ENCODE measurements at places on chromosomes 4 and X.

DNA sequence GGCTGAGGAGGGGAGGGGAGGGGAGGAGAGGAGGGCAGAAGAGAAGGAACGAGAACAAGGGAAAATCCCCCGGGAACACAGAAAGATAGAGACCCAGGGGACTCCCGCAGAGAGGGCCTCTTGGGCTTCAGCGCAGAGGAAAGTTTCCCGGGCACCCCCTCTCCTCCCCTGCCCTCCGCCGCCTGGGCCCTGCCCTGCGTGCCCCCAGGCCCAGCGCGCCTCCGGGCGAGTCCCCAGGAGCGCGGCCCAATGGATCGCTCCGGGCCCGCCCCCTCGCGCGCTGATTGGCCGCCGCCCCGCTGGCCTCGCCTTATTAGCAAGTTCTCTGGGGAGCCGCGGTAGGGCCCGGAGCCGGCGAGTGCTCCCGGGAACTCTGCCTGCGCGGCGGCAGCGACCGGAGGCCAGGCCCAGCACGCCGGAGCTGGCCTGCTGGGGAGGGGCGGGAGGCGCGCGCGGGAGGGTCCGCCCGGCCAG lies at the start of gene MSX1:
MSX1 (plus strand) TSS at position 341 of the 474 bp plus-strand sequence. CDS start 235 bp downstream, outside the sequence.
- no peak for DNase-seq

DNA sequence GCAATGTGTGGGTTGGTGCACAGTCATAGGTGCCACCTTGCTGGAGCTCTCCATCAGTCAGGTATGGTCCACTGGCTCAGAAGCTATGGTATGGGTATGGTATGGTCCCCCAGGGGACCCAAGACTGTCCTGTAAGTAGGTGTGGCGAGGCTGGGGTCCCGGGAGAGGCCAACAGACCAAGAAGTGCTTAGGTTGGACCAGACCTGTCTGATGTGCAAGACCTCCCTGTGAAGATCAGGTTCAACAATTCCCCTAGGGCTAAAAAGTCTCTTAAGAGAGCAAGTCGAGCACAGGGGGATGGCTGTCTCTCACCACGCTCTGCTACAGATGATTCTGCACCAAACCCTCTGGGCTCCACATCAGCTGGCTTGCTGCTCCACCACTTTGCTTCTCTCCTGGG lies 1145.0 kb downstream of the RPA4 start:
- no peak for DNase-seq

DNA sequence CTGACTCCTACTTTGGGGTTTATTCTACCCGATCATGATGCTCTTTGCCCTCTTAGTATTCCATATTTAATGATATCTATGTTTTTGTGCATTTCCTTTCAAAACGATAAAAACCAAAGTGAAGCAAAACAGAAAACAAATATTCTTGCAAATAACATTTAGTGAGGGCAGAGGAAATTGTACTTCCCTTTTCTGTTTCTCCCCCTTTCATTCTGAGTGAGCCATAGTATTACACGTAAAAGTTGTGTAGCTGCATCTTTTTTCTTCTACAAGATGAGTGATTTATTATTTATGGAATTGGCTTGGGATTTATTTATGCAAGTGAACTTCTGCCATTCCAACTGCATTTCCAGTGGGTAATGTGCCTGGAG lies 109.9 kb downstream of the AFF2 start:
- no peak for DNase-seq

DNA sequence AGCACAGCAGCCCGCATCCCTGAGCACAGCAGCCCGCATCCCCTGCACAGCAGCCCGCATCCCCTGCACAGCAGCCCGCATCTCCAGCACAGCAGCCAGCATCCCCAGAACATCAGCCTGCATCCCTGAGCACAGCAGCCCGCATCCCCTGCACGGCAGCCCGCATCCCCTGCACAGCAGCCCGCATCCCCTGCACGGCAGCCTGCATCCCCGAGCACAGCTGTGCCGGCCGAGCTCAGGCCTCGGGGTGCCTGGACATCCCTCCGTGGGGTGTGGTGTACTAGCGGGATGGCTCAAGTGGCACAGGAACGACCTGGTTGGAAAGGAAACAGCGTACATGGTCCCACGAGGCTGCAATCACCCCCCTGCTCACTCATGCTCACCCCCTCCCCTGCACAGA lies 26.8 kb downstream of the ABLIM2 start:
- no peak for DNase-seq

DNA sequence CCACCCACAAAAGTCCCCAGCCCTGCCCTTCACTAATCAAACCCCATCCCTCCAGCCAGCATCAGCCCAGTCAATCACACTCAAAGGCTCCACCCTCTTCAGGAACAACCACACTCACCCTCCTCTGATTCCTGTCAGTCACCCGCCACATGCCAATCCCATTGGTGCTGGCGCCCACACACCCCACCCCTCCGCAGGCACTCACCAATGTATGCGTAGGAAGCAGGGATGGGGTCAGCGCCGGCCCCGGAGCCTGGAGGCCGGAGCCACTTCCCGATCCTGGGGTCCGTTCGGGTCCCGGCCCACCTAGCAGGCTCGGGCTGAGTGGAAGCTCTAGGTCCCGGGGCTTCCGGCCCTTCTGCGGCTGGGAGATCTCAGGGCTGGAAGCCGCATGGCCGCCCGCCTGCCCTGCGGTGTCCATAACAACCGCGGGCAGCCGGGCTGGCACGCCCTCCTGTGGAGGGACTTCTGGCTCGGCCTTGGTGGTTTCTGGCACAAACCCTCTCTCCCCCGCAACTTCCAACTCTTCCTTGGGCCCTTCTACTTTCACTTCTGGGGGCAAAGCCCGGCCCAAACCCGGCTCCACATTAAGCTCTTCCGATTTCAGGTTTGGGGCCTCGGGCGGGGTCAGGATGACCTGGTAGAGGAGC lies 7.9 kb upstream of the CFP start:
- no peak for DNase-seq

DNA sequence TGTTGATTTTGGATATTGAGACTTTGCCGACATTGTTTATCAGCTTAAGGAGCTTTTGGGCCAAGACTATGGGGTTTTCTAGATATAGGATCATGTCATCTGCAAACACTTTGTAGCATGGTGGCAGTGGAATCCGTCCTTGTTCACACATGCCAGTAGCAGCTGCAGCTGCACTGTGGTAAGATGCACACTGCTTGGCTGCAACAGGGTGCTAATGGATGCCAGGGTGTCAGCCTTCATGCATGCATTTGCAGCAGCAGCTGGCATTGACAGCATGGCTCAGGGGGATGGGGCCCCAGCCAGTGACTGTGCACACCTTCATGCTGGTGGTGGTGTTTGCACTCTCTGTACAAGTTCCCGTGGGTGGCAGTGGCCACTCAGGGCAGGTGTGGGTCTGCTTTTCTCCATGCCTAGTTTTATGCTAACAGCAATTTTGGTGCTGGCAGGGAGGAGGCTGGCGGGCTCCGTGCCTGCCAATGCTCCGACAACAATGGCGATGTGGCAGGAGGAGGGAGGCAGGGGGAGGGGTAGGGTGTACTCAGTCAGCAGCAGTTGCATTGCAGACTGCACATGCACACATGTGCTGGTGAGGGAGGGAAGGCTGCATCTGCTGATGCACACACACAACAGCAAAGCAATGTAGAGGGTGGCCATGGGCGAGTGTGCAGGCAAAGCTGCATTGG lies 37.5 kb downstream of the BEX3 start:
- no peak for DNase-seq

DNA sequence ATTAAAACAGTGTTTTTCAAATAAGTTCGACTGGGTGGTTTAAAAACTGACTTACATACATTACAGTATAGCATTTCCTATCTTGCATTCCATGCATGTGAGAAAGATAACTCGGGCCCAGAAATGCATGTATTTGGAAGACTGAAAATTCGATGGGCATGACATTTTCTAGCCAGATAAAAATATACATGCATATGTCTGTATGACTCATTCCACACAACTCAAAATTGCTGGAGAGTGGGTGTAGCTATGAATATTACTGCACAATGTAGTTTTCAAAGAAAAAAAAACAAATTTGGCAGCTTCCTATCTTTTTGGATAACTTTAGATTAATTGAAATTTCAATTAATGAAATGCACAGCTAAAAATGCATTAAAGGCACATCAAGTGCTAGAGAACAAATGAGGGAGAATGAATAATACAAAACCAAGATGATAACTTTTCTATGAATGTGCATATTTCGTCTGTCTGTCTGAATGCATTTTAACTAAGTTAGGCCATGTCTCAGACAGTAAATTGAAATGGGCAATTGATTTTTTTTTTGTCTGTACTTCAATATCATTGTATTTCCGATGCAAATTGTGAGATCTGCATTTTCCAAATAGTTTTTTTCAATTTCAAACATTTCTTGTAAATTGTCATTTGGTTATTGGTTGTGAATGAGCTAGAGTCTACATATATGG lies 54.5 kb upstream of the GABRA2 start:
- DNase-seq: no peak

DNA sequence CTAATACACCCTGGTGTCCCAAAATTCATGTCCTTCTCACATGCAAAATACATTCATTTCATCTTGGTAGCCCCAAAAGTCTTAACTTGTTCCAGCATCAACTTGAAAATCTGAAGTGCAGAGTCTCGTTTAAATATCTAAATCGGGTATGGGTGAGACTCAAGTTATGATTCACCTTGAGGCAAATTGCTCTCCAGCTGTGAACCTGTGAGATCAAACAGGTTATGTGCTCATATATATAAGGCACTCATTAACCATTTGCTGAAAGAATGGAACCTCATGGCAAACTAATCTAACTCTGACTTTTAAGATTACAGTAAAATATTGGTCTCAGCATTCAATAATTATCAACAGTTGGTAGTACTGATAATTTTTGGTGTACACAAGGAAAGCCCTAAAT lies 55.5 kb downstream of the PDLIM5 start:
- DNase-seq: no peak

- no peak for DNase-seq
Observed at GRCh38 chr4:132502096-132502552, 647.0 kb upstream of the PCDH10 start.

- no peak for DNase-seq
Observed at GRCh38 chr4:6746721-6747293, 30.8 kb downstream of the BLOC1S4 start.

DNA sequence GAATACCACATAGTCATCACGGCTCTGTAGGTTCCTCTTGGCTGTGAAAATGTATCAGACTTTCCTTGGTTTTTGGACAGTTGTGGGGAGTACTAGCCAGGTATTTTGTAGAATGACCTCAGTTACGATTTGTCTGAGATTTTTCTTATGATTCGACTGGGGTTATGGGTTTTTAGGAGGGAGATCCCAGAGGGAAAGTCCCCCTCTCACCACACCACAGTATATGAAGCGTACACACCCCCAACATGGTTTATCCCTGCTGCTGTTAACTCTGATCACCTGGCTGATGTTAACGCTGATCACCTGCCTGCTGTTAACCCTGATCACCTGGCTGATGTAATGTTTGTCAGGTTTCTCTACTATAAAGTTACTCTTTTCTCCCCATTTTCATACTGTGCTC lies 72.6 kb downstream of the ANAPC4 start:
- no peak for DNase-seq

DNA sequence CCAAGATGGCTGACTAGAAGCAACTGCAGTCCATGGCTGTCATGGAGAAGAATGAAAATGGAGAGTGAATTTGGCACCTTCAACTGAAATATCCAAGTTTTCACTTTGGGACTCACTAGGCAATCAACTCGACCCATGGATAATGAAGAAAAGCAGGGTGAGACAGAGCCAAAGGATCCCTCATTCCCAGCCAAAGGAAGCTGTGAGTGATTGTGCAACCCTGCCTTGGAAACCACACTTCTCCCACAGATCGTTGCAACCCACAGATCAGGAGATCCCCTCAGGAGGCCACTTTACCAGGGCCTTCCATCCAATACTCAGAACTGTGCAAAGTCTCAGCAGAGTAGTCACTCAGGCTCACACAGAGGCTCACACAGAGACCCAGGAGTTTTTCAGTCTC lies 4.5 kb downstream of the CFAP299 start:
- DNase-seq: no peak

GRCh38 chr4:188177997-188178675 lies 38.9 kb downstream of the TRIML1 start:
- DNase-seq: no peak

GRCh38 chr4:95643627-95644026 lies 94.9 kb upstream of the UNC5C start:
- no peak for DNase-seq

DNA sequence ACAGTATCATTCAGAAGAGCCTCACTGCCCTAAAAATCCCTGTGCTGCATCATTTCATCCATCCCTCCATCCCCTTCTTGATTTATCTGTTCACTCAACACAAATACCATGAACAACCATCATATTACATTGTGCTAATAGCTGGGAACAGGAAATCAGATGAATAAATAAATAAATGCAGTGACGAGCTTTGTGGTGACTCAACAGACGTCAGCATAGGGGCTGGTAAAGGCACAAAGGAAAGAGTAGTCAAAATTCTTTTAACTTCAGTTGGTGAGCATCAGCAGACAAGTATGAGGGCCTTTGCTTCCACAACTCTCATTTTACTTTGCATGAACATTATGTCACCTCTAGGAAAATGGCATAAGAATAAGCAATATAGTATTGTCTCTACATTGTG lies 65.5 kb downstream of the EDNRA start:
- DNase-seq: no peak

GRCh38 chr4:185966997-185967775 lies 101.8 kb upstream of the TLR3 start:
- no peak for DNase-seq

DNA sequence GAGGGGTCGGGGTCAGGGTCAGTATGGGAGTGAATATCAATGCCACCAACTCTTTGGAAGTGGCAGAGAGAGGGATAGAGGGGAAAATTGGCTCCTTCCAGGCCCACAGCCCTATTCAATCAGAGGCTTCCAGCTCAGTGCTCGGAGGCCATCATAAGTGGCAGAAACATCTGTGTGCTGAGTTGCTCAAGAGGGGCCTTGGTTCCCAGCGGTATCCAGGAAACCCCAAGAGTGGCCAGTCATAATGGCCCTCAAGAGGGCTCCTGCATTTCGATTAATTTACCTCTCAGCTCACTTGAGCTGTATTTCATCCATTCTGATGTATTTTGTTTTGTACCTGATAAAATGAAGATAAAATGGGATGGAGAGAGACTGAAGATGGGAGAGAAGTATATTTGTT lies 154.3 kb upstream of the EOLA2 start:
- DNase-seq: no peak

DNA sequence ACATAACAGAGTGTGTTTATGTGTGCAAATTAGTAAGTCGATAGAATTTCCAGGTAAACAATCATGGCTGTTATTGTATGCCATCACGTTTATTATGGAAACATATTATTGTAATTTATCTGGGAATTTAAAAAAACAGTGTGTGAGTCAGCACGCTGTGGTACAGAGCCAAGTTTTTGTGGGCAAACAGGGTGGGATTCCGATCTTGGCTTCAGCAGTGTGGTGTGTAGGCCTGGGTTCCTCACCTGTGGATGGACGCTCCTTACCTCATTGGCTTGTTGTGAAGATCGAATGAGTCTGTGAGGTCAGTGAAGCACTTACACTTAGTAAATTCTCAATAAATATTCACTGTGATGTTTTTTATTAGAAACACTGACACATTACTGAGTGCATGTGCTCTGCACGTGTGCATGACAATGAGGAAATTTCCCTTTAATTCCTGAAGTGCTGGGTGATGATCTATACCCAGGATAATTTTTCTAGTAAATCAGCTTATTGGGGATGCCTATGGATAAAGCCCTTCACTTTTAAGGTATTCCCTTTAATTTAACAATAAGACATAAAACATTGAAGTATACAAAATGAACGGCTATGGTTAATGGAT lies 36.4 kb downstream of the SLIT2 start:
- DNase-seq: no peak

- DNase-seq: no peak
Observed at GRCh38 chrX:102765217-102765616, 44.7 kb downstream of the GPRASP3 start.
